ENCODE measurements at places on chromosomes 16 and 17.

DNA sequence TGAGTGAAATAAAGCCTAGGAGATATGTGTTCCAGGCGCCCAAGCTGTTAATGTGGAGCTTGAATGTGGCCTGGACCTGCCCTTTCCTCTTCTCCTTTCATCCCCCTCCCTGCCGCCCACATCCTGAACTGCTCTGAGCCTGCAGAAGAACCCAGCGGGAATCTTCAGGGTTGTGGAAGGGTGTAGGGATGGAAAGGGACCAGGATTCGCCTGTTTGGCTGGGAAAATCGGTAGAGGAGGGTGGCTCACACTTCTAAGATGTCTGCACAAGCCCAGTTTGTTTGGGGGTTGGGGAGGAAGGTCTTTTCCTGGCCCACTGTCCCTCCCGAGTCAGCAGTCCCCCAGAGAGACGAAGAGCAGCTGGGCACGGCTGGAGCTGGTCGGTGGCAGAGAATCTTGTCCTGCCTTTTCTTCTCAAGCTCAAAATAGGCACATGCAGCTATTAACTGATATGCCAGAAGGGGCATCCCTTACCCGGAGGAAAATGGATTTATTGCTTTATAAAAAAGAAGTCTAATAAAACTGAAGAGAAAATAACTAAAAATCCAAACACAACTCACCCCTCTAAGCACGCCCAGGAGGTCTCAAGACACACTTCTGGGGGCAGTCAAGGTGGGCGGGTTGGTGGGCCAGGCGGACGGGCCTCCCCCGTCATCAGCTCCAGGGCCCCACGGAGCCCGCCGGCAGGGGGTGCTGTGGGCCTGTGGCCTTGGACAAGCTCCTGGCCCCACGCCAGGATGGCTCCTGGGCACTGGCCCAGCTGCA is 11.5 kb upstream of the PITPNA start:
- DNase-seq = peak; percentile 50

GRCh38 chr17:82127704-82128103 is 29.7 kb upstream of the FASN start:
- no peak for DNase-seq

GRCh38 chr17:77373299-77374169 is 232.8 kb downstream of the SEC14L1 start:
- no peak for DNase-seq

- no peak for DNase-seq
Observed at GRCh38 chr16:20216591-20217217, 110.6 kb downstream of the GP2 start.

DNA sequence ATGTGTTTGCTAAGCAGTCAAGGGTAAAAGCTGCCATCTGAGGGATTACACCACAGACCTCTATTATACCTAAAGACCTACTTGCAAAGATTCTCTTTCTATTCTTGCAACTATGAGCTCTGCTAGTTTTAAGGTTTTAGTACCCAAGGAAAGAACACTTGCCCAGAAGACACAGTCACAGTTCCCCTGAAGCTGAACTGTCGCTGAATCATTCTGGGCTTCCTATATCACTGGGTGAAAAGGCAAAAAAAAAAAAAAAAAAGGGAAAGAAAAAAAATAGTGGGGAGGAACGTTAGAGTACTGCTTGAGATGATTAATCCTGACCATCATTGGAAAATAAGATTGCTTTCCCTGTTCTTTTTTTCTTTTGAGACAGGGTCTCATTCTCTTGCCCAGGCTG is 37.9 kb downstream of the LYRM1 start:
- DNase-seq = no peak

GRCh38 chr16:87931504-87931903 is 4.8 kb downstream of the CA5A start:
- no peak for DNase-seq

DNA sequence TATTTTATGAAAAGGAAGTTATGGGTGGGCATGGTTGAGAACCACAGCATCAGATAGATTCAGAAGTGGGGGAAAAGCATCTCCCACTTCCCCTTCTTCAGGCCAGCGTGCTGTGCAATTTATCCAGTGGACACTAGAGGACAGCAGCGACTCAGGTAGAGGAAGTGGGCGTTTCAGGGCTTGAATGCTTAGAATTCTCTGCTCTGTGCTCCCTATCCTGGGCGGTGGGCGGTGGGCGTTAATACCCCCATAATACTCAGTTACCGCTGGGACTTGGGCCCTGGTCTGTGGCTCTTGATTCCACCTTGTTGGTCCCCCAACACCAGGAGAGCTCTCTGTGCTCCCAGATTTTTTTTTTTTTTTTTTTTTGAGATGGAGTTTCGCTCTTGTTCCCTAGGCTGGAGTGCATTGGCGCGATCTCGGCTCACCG is 3.7 kb upstream of the LYZL6 start:
- peak; percentile 24 for DNase-seq

- no peak for DNase-seq
Observed at GRCh38 chr17:41263212-41263611, 2.0 kb upstream of the KRTAP9-6 start.

DNA sequence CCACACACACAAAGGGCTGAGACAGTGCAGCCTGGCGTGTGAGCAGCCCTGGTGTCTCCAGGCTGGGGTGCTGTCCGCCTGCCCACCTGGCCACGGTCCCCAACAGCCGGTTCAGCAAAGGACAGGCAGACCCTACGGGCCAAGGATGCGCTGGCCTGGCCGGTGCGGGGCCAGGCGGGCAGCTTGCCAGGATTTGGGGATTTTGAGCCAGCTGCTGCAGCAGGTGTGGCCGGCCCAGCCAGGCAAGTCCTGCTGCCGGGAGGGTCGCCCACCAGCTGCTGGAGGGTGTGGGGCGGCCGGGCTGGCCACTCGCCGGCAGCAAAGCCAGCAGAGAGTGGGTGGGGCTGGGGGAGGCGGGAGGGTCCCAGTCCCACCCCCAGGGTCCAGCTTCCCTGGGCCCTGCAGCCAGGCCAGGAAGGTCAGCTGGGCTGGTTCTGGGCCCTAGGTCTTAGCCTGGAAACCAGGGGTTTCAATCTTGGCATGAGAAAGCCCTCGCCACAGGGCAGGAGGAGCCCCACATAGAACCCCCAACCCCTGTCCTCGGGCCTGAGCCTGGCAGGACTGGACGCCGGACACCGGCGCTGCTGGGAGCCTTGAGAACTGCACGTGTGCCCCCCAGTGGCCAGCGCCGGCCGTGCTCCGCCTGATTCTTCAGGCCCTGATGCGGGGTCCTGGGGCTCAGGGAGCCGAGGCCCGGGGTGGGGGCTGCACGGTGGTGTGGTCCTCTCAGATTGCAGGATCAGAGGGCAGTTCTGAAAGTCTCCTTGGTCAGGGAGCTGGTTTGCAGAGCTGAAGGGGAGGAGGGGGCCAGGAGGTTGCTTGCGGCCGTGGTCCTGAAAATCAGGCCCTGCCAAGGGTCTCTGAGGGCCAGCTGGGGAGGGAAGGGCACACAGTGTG is 17.6 kb upstream of the SSTR5 start:
- peak; percentile 38 for DNase-seq

DNA sequence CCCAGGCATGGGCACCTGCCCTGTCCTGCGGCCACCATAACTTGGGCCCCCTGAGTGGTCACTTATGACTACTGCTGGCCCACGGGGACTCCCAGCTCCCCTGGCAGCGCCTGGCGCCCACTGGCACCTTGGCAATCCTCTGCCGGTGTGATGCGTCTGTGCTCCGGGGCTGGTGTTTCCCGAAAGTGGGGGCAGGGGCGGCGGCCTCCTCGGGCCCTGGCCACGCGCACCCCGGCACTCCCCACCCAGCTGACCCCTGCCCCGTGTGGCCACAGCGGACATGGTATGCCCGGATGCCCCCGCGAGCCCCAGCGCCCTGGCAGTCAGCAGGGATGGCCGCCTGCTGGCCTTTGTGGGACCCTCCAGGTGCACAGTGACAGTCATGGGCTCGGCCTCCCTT is 8.3 kb downstream of the WDR90 start:
- no peak for DNase-seq

DNA sequence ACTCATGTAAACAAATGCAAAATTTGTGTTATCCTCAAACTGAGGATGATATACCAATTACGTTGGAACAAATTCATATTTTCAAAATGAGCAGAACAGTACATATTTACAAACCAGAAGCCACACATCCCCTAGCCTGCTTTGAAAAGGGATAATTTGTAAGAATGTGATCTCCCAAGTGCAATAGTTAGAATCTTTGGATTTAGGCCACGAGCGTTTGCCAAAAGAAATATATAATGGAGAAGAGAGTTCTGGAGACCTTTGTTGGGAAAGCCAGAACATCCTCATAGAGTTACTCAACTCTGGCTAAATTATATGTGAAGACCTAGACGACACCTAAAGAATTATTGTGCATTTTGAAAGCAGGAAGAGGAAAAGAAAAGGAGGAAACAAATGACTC is 449.3 kb downstream of the KCNJ2 start:
- no peak for DNase-seq

GRCh38 chr17:17784657-17785267 is 52.0 kb downstream of the SREBF1 start:
- DNase-seq = no peak

DNA sequence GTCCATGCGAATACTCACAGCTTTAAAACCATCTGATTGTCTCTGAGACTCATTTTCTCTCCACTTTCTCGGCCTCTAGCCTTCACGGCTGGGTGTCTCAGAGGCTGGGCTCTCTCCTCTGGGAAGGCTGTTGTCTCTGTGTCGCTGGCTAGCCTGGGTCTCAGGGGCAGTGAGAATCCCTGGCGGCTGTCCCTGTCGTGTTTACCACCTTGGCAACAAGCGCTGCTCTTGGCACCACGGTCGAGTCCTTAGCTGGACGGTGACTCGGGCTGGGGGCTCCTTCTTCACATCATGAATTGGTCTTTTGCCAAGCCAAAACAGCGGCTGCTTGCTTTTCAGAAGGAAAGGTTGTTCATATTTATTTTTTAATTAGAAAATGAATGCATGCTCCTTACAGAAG is 81.1 kb downstream of the MSI2 start:
- DNase-seq = no peak

- no peak for DNase-seq
Observed at GRCh38 chr17:81254955-81255717, 16.0 kb downstream of the NDUFAF8 start.

- DNase-seq = no peak
Observed at GRCh38 chr17:69729944-69730343, 315.4 kb downstream of the MAP2K6 start.

- DNase-seq = no peak
Observed at GRCh38 chr16:21302898-21303528, 24.9 kb upstream of the CRYM start.

- no peak for DNase-seq
Observed at GRCh38 chr16:65967376-65967775, 399.1 kb upstream of the CDH5 start.

DNA sequence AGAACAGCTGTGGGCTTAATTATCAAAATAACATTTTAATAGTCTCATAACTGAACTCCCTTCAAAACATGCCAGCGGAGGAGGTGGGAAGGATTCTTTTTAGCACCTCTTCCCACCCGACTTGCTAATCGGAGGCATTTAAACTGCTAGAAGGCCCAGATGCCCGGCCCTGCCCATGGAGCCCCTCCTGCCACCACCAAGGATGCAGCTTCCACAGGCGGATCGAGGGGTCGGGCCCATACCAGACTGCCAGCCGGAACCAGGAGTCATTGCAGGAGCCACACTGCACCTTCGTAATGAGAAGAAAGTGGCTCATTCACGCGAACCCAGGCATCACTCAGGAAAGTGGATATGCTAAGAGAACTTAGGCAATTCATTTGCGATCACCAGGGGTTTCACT is 201.2 kb downstream of the C16orf78 start:
- DNase-seq = no peak

DNA sequence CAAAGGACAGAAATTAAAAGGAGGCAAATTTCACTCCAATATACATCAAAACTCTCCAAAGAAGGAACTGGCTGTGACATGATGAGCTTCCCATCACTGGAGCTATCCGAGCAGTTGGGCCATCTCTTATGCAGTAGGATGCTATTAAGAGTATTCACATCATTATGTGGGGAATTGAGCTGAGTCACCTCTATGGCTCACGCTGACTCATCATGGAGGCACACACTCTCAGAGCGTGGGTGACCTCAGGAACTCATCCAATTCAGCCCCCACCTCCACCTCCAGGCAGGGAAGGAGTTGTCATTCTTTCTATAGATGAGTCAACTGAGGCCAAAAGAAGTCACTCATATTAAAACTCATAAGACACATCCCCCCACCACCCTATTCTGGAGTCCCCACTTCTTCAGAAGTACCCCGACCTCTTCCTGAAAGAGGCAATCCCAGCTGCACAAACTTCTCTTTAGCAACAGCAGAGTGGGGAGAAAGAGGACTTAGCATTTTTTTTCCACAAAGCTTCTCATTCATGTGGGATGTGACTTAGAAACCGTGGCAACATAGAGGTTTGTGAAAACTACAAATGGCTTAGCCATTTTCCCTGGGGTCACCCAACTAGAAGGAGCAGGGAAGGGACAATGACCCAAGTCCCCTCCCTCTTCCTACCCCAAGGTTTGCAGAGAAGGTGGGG is 32.5 kb downstream of the ABCC12 start:
- no peak for DNase-seq

- peak; percentile 86 for DNase-seq
Observed at GRCh38 chr17:66567234-66568170, 265.1 kb downstream of the PRKCA start.

GRCh38 chr16:77033516-77033915 is 157.5 kb upstream of the MON1B start:
- DNase-seq = no peak

DNA sequence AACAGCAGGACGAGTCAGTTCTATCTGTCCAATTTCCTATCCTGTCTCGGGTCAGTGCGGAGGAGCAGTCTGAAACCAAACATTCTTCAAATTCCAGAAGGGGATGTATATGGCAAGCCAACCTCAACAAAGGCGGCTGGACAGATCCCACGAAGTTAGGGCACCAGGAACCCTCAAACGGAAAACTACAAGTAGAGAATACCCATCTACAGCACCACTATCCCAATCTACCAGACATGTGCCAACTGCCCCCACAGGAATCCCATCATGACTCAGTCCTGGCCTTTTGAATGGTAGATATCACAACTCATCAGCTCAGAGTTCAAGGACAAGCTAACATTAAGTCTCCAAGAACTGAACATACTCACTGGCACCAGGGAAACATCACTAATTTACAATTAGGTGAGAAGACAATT is 2.3 kb downstream of the NAT9 start:
- no peak for DNase-seq

GRCh38 chr17:60354223-60354622 is 37.7 kb downstream of the USP32 start:
- DNase-seq = no peak

GRCh38 chr17:54882371-54882770 is 18.3 kb upstream of the TOM1L1 start:
- DNase-seq = no peak

DNA sequence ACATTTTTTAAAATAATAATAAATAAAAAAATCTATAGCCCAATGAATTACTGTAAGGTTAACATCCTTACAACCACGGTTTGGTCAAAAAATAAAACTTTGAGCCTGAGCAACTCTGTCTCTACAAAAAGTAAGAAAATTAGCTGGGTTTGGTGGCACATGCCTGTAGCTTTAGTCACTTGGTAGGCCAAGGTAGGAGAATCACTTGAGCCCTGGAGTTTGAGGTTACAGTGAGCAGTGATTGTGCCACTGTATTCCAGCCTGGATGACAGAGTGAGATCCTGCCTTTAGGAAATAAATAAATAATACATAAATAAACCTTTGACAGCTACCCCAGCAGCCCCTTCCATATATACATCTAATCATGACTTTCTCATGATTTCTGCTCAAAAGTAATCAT is 26.9 kb upstream of the PHAF1 start:
- no peak for DNase-seq
